ENCODE measurements at places on chromosomes 12 and 14. TPM values are rescaled to one million over a fixed set of nuclear protein-coding genes. Genes with fewer than 3 reads are reported as not detected.
A peak's percentile ranks its signal among the peaks of the same experiment; 100 is the strongest.

GRCh38 chr12:644818-645552, 18.3 kb downstream of the NINJ2 start:
- DNase-seq: no peak
- peaks cover 66% of the 10 kb centered on the region for H3K4me1 ChIP-seq

The RTN1 gene
- 24.8 TPM for total RNA-seq

The SELPLG gene
- 14.2 TPM for total RNA-seq

DNA sequence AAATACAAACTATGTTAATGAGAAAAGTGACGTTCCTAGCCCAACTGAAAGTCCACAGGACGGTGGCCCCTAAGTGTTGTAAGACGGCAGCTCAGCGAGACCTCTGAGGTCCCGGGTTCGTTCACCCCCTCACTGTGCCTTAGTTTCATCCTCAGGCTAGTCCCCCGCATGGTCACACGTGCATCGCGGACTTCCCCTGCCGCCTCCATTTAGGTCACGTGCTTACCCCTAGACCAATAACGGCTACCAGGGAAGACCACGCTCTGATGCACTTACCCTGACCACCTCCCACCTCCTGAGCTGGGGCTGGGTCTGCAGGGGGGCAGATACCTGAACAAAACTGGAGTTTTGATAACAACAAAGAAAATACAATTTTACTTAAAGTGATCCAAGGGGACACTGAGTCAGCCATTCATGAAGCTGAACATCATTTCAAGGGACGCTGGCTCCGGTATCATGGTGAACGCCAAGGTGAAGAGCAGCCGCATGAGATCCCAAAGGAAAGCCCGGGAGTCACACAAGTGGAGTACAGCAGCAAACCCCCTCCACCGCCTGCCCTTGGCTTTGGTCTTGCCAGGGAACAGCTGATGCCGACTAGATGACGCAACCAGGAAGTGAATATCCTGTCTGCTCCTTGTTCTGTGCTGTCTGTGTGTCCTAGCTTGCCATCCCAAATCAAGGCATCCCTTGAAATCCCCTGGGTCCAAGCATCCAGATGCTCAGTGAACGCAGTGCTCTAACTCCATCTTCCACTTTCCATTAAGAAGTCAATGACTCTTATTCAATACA, 274.1 kb downstream of the PCNX1 start:
- H3K4me1 ChIP-seq: no peaks in the 10 kb centered on the region
- no peak for DNase-seq
- no peaks in the 10 kb centered on the region for H3K36me3 ChIP-seq

DNA sequence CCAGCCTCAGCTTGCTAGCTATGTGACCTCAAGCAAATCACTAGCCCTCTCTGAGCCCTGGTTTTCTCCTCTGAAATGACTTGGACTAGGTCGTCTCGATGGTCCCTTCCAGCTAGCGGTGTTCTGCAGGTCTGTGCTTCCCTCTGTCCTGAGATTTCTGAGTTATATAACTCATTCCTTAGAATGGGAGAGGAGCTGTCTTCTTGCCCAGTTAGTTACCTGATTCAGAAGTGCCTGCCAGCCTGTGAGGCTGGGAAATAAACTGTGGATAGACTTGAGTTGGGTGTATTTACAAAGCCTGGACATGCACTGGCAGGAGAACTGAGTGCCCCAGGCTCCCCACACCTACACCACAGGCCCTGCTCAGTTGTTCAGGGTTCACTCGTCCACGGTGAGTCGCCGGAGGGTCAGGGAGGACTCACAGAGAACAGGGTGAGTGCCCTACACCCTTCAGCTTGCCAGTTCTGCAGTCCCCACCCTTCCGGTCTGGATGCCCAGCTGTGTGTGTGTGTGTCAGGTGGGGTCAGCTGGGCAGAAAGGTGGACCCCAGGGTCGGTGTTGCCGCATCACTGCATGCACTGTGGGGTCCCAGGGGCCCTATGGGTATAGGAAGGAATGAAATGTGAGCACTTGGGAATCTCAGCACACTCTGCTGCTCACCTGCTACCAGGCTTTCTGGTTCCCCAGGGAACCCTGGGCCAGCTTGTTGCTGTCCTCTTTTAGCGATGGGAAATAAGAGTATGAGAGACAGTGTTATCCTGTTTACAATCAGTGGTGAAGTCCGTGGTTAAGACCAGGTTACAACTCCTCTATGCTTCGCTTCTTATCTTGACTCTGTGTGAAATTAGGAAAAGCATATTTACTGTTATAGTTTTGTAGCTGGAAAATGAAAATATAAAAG, 348.2 kb downstream of the DPF3 start:
- no peak for DNase-seq
- H3K4me3 ChIP-seq: no peak overlapping the region
- H3K27ac ChIP-seq: no peak overlapping the region
- H3K36me3 ChIP-seq: no peaks in the 10 kb centered on the region
- no peaks in the 10 kb centered on the region for H3K27me3 ChIP-seq

DNA sequence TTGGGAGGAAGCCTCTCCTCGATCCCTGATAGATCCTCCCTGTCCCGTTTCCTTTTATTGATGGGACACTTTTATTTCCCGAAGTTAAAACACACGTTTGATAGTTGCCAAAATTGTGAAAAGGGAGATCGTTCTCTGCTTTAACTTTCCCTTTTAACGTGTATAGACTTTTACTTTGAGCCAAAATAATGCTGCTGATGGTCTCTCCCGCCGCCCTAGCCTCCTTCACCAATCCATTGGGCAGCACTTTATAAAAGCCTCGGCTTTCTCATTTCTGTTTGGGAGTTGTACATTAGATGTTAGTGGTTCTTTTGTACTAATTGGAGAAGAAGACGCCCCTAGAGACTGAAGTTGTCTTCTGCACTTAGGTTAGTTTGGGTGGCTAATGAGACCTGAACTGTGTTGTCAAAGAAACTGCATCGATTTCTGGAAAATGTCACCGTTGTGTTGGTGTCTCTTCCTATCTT, 1.4 kb downstream of the TMTC2 start:
- DNase-seq: no peak
- no peaks in the 10 kb centered on the region for H3K27me3 ChIP-seq
- H3K36me3 ChIP-seq: no peaks in the 10 kb centered on the region

The IRF9 gene
- 55.0 TPM for total RNA-seq

- H3K36me3 ChIP-seq: no peaks in the 10 kb centered on the region
- no peak overlapping the region for H3K27ac ChIP-seq
- H3K4me1 ChIP-seq: no peaks in the 10 kb centered on the region
- H3K27me3 ChIP-seq: no peaks in the 10 kb centered on the region
Observed at GRCh38 chr12:91077228-91077954, 19.6 kb upstream of the KERA start.

The CMA1 gene
- total RNA-seq: not detected

The ANKRD33 gene
- not detected for total RNA-seq

- H3K27ac ChIP-seq: peak overlapping the region; percentile 85
- peaks cover 12% of the 10 kb centered on the region for H3K4me1 ChIP-seq
- peak overlapping the region; percentile 67 for H3K4me3 ChIP-seq
- H3K27me3 ChIP-seq: no peaks in the 10 kb centered on the region
- DNase-seq: no peak
Observed at GRCh38 chr12:32398816-32399369, 465 bp upstream of the FGD4 start.

- H3K27ac ChIP-seq: no peak overlapping the region
- H3K4me3 ChIP-seq: no peak overlapping the region
Observed at GRCh38 chr12:114917307-114917706, 233.3 kb upstream of the TBX3 start.

DNA sequence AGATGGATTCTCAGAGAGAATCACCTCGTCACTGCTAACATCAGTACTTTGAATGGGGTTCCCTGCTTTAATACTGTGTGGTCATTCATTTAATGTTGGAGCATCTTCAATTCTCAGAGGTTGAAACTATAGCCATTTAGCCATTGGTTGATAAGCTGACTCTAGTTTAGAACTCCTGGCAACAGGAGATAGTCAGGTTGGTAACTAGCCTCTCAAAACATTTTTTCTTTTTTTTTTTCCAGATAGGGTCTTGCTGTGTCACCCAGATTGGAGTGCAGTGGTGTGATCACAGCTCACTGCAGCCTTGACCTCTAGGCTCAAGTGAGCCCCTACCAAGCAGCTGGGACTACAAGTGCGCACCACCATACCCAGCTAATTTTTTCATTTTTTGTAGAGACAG, 3.5 kb upstream of the NCKAP5L start:
- H3K4me3 ChIP-seq: no peak overlapping the region
- H3K27me3 ChIP-seq: no peaks in the 10 kb centered on the region
- DNase-seq: no peak
- H3K4me1 ChIP-seq: peaks cover 18% of the 10 kb centered on the region
- H3K27ac ChIP-seq: no peak overlapping the region

DNA sequence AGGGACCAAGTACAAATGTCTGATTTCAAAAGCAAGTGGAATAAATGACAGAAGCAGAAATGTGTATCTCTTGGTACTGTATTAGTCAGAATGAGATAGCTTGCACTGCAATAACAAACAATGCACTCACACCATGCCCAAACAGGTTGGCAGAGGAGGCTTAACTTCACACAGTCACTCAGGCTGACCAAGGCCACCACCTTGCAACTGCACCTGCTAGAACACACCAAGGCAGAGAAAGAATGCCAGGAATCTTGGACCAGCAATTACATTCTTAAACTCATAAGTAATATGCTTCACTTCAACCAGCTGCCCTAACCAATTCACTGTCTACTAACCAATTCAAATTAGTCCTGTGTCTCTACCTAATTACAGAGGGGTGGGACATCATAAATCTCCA, 378.3 kb downstream of the BCL11B start:
- no peaks in the 10 kb centered on the region for H3K36me3 ChIP-seq
- H3K4me1 ChIP-seq: peaks cover 19% of the 10 kb centered on the region
- H3K4me3 ChIP-seq: no peak overlapping the region
- no peak for DNase-seq

GRCh38 chr14:24837280-24838046, 203.5 kb upstream of the GZMB start:
- H3K27me3 ChIP-seq: no peaks in the 10 kb centered on the region
- H3K27ac ChIP-seq: no peak overlapping the region
- H3K4me3 ChIP-seq: no peak overlapping the region
- no peaks in the 10 kb centered on the region for H3K36me3 ChIP-seq
- H3K4me1 ChIP-seq: no peaks in the 10 kb centered on the region
